Endodermal cell (in vitro differentiated cells): ENCODE measurements at places on chromosomes 6 and 20. TPM values are rescaled to one million over a fixed set of nuclear protein-coding genes. Genes with fewer than 3 reads are reported as not detected.
A peak's percentile ranks its signal among the peaks of the same experiment; 100 is the strongest.

The ADGRF4 gene
- total RNA-seq: 1.3 and 1.5 TPM in 2 replicates

The PRL gene
- not detected in 3 replicates for total RNA-seq

The TMEM200A gene
- total RNA-seq: 5.3 to 6.5 TPM (median 6.4 TPM) in 3 replicates

- DNase-seq: peak; percentile 89
These were observed 9.9 kb upstream of the PSMF1 start for GRCh38 chr20:1108437-1108920.

DNA sequence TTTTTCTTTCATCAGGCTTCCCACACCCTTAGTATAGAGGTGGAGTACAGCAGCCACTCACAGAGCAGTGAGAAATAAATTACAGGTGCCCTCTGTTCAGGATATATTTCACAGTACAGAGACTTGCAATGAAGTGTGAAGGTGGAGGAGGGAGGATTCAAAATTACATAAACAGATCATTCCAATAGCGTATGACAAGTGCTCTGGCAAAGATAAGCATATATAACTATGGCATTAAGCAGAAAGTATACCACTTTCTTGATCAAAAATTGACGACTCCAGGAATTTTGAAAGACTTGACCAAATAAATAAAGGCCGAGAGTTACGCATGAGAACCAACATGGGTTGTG is 108.7 kb downstream of the GPX5 start:
- no peak for DNase-seq

DNA sequence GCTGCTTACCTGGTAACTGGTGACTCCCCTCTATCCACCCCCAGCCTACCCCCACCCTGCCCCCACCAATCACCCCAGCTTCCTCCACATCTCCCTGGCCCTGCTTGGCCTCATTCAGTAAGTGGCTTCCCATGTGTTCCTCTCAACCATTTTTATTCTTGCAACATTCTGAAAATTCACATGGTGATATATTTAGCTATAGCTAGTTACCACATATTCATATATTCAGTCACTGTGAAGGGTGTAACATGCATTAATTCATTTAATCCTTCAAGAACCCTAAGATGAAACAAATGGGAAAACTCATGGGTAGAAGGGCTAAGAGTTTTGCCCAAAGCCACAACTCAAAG is 95.4 kb upstream of the CEP85L start:
- DNase-seq: no peak

DNA sequence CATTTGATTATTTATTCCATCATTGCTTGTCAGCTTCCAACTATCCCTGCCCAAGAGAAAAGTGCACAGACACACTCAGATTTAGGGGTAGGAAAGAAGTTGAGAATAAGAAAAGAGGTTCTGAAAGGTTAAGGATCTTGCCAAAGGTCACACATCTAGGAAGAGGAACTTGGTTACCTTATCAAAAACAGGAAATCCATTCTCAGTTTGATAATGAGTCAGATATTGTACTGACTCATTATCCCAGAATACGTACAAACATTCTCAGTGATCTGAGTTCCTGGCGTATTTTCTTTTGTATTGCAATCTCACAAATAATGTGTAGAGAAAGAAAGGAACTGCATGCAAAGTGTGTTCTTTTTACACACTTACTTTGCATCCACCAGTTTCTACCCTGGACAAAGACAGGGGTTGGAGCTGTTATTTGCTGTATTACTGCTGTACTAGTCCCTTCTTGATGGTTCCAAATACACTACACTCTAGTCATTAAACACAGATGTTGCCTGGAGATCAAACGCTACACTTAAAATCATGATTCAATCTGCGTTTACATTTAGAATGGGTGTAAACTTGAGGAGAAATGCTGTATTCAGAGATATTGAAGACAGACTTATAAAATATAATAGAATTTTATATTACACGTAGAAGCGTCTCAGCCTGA is 545.7 kb downstream of the PRKN start:
- no peak for DNase-seq

DNA sequence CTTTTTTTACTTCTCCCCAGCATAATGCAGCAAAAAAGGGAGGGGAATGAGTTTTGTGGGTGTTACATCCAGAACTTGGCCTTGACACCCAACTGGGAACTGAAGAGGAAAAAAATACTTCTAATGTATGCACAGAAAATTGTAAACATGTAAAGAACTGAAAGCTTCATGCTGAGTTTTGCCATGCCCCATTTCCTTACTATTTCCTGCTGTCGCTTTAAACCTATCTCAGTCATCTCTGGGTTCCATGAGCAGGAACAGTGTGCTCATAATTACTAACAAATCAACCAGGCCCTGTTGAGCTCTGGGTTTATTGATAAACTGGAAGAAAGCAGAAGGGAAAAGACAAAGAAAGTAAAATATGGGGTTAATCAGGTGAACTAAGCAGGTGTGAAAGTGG is 14.2 kb downstream of the TFAP2B start:
- DNase-seq: no peak

- DNase-seq: no peak
These were observed 119.6 kb upstream of the FOXO3 start for GRCh38 chr6:108441141-108441540.

GRCh38 chr20:16553684-16554083 is 19.6 kb downstream of the KIF16B start:
- no peak for DNase-seq

GRCh38 chr6:118187568-118188164 is 280.6 kb downstream of the SLC35F1 start:
- no peak for DNase-seq
